GM23248 (cell line): ENCODE measurements at places on chromosomes 3 and 15. TPM values are rescaled to one million over a fixed set of nuclear protein-coding genes. Genes with fewer than 3 reads are reported as not detected.

ONECUT1 gene
- polyA plus RNA-seq, result not detected in 2 replicates

POPDC2 gene
- polyA plus RNA-seq, result 0.74 and 1.2 TPM in 2 replicates

GRCh38 chr3:42752441-42752840 lies 20.6 kb downstream of the CCDC13 start:
- DNase-seq, result no peak

GRCh38 chr3:186471771-186472170 lies 72.4 kb downstream of the CRYGS start:
- DNase-seq, result no peak

- peak; percentile 27 for DNase-seq
Measured at GRCh38 chr3:147656023-147656422, 246.9 kb downstream of the ZIC1 start.

DNA sequence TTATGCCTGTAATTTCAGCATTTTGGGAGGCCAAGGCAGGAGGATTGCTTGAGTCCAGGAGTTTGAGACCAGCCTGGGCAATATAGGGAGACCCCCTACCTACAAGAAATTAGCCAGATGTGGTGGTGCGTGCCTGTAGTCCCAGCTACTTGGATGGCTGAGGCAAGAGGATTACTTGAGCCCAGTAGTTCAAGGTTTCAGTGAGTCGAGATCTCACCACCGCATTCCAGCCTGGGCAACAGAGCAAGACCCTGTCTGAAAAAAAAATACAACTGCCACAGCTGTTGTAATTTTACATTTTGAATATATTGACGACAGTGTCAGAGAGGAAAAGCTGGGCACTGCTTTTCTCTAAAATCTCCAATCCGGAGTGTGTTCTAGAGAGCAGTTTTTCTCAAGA lies 21.2 kb downstream of the TATDN2 start:
- DNase-seq, result no peak

DNA sequence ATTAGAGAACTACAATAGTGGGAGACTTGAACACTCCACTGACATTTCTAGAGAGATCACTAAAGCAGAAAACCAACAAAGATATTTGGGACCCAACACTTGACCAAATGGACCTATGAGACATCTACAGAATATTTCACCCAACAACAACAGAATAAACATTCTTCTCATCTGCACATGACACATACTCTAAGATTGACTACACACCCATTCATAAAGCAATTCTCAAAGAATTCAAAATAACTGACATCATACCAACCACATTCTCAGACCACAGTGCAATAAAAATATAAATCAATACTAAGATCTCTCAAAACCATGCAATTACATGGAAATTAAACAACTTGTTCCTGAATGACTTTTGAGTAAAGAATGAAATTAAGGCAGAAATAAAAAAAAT lies 473.7 kb downstream of the LPP start:
- DNase-seq, result peak; percentile 85

DNA sequence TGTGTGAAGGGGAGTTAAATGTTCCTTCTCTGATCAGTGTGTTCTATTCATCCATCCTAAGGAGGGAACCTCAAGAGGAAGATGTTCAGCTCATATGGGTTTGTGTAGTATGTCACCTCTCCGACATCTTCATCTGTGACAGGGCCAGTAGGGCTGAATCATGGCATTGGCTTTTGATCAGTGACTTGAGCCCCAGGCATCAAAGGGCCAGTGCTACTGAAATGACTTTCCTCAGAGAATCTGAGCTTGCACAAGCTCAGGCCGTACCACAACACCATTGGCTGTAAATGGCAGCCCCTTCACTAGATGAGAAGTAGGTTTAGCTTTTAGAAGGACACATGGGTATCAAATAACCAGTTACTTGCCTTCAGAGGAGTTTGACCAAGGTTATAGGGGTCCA lies 183.2 kb upstream of the NR2E3 start:
- peak; percentile 17 for DNase-seq
